Activated gamma-delta T cell treated with Interleukin-2 at 50 U/mL for 16 hours (primary cell): ENCODE measurements at places on chromosomes 13 and 19.

DNA sequence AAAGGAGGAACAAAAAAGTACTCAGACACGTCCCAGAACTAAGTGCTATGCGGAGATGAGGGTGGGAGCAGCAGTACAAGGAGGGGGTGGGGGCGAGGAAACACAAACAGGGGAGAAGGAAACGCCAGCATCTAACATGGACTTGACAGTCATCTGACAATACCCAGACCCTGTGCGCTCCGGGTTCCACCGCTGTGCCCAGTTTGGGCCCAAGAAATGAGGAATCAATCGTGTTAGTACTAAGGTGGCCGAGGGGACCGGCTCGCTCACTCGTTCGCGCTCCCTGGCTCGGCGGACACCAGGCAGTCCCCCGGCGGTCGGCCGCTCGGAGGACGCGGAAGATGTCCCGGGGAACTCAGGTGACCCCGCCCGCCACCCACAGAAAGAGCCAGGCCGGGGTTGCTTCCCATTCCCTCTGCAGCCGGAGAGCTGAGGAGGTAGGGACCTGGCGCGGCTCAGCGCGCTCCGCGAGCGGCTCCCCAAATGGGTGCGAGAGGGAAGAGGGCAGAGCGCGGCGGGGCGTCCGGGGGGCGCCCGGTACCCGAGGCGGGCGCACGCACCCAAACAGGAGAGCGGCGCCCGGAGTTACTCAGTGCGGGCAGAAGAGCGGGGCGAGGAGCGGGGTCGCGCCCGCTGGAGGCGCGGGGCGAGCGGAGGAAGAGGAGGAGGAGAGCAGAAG, 616 bp downstream of the TSHZ3 start:
- no peak for DNase-seq

- DNase-seq, result no peak
Observed at GRCh38 chr13:51562011-51562671, 22.1 kb upstream of the WDFY2 start.

DNA sequence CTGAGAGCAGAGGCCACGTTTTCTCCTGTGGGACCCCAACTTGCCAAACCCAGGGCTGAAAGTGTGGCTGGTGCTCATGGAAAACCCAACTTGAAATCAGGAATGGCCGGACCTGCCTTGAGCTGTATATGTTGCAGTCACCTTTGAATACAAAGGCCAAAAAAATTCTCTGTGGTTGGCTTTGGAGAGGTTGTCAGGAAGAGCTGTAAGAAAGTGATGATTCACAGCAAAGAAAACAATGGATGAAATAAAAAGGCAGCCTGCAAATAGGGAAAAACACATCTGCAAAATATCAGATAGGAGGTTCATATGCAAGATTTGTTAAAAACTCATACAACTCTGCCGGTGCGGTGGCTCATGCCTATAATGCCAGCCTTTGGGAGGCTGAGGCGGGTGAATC, 715.8 kb downstream of the UQCRFS1 start:
- no peak for DNase-seq

DNA sequence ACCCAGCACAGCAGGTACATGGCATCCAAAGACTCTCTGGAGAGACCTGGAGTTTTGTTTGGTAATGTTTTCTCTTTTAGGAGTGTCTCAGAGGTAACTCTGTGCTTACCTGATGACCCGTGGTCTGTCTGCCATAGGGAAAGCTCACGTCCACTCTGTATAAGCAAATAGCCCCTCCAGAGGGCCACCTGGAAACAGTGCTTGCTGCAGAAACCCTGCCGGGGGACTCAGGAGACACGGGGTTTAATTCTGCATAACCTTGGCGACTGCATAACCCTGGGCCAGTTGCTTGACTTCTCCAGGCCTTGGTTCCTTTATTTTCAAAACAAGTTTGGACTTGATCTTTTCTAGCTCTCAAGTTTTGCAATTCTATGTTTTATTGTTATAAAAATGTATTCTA, 187.2 kb upstream of the SOX1 start:
- DNase-seq, result no peak

DNA sequence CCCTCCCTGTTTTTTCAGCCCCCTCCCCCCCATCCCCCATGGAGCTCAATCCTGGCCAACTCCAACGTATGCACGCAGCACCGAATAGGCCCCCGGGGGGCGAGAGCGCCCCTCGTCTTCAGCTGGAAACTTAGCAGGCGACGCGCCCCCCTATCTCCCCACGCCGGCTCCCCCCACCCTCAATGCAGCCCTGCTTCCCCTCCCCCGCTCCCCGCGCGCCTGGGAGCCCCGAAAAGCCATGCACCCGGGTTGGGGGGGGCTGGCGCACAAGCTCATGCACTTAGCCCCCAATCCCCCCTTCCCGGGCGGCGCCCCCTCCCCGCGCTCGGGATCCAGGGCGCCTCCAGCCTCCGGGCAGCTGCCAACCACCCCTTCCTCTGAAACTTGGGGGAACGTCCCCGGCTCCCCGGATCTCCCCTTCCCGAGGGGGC, 508 bp downstream of the ZBTB7A start:
- peak; percentile 64 for DNase-seq

DNA sequence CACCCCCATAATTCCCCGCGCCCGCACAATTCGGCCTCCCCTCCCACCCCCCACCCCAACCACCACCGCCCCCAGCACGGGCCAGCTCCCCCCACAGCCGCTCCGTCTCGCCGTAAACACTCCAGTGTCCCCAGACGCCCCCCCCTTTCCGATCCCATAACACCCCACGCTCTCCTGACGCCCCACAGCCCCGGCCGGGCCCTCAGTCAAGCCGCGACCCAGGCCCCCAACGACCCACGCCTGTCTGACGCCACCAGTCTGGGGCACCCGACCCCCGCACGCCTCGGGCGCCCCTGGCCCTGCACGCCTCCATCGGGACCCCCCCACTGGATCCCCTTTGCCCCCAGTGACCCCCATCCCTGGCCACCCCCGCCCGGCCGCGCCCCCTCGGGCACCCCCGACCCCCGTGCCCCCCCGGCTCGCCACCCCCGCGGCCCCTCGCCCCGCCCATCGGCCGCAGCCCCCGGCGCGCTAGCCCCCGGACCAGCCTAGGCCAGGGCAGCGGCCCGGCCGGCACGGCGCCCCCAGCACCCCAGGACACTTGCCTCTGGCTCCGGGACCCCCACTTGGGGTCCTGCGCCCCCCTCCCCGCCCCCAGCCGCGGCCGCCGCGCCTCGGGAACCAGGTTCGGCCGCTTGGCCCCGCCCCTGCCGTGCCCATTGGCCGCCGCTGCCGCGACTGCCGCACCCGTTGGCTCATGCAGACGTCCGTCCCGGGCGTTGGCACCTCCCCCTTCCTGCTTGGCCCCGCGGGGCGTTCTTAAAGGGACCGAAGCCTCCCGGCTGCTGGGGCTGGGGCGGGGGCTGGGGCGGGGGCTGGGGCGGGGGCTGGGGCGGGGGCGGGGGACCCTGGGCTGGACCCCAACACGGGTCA, at the start of gene FKBP8:
Gene FKBP8 (minus strand): TSS at position 633 of the 873 bp plus-strand sequence. CDS start 1,603 bp downstream, outside the sequence.
- peak; percentile 93 for DNase-seq

DNA sequence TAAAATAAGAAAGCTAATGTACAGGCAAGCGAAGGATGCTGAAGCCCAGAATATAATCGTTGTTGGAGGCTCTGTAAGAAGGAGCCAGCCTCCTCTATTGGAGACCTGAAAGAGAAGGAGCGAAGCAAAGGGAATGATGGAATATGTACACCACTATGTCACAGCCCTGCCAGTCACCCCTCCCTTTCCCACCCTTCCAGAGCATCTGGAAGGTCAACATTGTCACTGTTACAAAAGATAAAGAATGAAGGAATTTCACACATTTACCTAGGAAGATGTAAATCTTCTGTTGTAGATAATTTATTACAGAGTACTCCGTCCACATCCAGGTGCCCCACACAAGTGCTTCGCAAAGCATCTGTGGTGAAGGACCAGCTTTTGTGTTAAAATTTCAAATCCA, 39.7 kb upstream of the SACS start:
- DNase-seq, result no peak

GRCh38 chr13:36345438-36346221, 564 bp downstream of the SPART start:
- no peak for DNase-seq

- no peak for DNase-seq
Observed at GRCh38 chr19:21151460-21151859, 9.6 kb downstream of the ZNF431 start.

DNA sequence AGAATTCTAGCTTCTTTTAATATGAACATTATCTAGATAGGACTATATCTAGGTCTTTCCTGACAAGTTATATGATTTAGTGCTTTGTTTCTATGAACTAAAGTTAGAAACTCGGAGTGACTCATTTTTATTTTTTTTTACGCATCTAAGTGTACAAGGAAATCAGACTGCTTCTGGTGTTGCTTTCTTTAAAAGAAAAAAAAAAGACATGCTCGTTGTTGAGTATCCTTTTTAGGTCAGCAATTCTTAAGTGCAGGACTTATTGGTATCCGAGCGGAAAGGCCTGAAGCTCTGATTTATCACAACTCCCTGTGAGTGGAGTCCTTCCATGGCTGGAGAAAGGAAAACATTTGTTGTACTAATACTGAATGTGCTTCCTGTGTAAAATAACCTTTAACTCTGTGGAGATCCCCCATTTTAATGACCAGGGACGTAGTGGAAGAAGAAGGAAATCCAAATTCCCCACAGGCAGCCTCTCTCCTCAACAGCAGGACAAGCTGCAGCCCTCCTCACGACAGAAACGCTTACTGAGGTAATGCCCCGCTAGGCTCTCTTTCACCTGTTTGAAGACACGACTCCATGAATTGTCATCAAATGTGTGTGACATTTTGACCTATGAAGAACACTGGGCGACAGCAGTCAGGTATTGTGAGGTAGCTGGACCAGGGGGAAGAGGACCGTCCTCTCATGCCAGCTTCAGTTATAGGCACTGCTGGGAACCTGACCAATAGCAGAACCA, 17.9 kb upstream of the POMP start:
- no peak for DNase-seq
